Stimulated activated CD4-positive, alpha-beta T cell treated with anti-CD3 and anti-CD28 coated beads, Interleukin-12 subunit alpha, Interleukin-12 subunit beta, amount 100 ng/mL, for 24 hours (primary cell): ENCODE measurements at places on chromosomes 11 and 22.

DNA sequence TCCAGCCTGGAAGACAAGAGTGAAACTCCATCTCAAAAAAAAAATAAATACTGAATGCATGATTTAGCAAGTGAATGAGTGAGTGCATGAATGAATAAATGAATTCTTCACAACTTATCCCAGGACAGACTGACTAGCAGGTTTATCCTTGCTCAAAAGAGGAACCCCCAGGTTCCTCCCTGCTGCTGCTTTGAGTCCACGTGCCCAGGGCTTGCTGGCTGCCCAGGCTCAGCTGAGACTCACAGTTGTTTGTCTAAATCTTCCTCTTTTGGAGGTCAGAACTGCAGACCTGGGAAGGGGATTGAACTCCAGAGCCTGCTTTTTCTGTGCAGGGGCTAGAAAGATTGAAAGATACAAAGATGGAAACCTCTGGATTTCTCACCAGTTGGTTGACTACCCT, 117.4 kb upstream of the TMEM45B start:
- no peak for DNase-seq

DNA sequence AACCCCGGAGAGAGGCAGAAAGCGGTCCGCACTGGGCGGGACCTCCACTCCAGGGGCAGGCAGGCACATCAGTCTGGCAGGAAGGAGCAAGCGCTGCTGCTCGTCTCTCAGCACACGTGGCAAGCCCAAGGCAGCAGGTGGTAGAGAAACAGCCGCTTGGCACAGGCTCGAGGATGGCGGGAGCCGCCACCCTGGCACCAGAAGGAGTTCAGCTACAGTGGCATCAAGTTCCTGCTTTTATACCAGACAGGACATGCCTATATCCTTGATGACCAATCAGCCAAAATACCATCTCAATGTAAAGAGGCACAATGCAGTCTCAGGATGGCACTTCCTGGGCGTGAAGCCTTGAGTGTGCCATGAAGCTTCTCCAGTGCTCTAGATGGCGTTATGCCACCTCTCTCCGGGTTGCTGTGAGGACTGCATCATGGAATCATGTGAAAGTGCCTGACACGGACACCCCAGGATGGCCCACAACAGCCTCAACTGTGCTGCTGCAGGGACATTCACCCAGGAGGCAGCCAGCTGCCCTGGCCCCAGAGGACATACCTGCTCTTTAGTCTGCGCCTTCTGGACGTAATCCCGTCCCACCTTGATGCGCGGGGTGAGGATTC, 64.8 kb downstream of the APOL1 start:
- DNase-seq: no peak

- no peak for DNase-seq
Observed at GRCh38 chr11:10805741-10806140, 3.0 kb downstream of the EIF4G2 start.

GRCh38 chr11:67449116-67449844, 3.2 kb downstream of the GPR152 start:
- DNase-seq: no peak

- no peak for DNase-seq
Observed at GRCh38 chr11:82043316-82043715, 690.3 kb downstream of the FAM181B start.

- DNase-seq: no peak
Observed at GRCh38 chr22:46918197-46918596, 155.7 kb downstream of the TBC1D22A start.

DNA sequence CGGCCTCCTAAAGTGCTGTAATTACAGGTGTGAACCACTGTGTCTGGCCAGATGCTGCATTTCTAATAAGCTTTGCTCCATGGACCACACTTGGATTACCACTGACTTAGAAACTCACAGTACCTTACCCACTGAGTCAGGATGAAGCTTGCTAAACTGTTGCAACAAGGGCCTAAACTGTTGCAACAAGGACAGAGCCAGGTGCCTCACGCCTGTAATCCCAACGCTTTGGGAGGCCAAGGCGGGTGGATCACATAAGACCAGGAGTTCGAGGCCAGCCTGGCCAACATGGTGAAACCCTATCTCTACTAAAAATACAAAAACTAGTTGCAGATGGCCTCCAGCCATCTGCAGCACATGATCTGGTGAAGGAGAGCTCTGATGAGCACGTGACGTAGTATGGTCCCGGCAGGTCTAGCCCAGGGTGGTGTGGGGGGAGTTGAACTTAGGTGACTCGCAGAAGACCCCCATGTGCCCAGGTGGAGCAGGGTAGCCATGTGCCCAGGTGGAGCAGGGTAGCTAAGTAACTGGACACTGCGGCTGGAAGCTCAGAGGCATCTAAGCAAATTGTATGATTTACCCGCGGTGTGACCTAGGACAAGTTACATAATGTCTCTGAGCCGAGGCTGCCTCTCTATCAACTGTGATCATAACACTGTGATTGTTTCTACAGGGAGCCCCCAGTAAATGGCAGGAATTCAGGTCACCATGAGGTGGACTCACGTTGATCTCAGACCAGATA, 8.4 kb downstream of the SLC25A45 start:
- DNase-seq: no peak

GRCh38 chr22:22897947-22898346, 10.3 kb downstream of the IGLL5 start:
- no peak for DNase-seq

GRCh38 chr11:96295369-96295768, 47.6 kb downstream of the MAML2 start:
- no peak for DNase-seq

- no peak for DNase-seq
Observed at GRCh38 chr11:19455731-19456130, 215.0 kb upstream of the E2F8 start.

DNA sequence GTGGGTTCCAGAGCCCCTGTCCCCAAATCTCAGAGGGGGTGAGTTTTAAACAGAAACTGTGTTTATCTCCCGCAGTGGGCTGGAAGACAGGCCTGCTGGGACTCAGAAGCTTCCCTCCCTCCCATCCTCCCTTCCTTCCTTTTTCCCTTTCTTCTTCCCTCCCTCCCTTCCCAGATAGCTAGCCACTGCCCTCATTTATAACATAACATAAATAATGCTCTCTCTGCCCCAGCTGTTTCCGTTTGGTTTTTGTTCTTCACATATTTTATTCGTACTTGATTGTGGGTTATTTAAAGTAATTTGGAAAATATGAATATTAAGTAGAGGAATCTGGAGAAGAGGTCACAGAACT, 140.9 kb downstream of the TEAD1 start:
- DNase-seq: no peak

- no peak for DNase-seq
Observed at GRCh38 chr11:76800466-76801200, 17.5 kb downstream of the TSKU start.

DNA sequence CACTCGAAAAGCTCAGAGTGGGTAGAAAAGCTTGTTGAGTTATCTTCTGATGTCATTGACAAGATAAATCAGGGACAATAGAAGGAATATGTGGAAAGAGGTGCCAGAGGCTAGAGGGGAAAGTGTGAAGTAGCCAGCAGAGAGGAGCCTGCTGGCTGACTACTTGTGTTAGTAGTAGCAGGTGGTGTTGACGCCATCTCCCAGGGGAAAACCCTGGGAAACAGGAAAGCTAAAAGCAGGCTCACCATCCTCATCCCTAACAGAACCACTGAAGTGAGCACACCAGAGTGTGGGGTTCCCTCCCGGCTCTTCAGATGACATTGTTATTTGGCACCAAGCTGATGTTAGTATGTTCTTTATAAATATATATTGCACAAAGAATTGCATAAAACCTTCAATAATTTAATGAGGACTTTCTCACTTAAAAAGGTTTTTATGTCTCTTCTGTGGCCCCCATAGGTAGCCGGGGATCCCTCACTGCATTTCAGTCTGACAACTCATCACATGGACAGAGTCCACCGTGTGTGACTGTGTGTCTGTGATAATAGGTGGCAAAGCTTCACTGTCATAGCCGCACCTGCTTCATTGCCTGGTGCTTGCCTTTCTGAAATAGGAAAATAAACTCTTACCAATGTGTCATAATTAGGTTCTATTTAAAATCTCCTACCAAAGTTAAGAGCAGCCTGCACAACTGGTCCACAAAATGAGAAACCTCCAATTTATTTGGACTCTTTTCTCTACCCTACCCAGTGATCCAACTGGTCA, 63.2 kb upstream of the TOP3B start:
- DNase-seq: no peak

DNA sequence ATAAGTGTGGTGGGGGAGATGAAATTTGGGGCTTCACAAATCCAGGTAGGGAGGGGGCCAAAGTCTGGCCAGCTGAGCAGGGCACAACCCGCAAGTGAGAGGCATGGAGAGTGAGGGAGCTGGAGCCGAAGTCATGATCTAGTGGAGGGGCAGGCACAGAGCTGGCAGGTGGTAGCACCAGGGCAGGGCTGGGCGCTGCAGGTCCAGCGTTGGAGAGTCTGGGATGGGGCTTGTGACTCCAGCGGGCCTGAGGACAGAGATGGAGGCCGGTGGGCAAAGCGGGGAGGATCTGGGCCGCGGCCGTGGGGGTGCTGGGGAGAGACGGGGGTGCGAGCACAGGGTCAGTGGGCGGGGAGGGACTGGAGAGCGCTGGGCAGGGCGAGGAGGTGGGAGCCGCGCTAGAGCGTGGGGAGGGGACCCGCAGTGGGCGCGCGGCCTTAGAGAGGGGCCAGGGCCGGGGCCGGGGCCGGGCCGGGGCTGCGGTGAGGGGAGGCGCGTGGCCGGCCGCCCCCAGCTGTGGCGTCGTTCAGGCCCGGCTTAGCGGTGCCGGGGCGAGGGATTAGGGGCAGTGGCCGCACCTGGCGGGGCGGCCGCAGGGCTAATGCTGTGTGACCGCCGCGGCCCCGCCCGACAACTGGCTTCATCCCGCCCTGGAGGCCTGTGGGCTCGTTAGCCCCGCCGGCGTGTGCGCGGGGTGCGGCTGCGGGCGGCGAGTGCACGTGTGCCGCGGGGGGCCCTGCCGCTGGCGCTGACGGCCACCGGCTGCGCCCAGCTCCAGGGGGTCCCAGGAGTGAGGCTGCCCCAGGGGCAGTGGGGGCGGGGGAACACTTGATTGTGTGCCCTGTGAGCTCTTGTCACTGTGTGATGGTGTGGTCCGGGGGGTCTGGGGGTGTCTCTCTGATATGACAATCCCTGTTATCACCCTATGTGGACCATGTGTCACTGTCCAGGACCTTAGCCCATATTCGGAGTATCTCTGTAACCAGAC, 23.6 kb upstream of the MYOD1 start:
- no peak for DNase-seq

DNA sequence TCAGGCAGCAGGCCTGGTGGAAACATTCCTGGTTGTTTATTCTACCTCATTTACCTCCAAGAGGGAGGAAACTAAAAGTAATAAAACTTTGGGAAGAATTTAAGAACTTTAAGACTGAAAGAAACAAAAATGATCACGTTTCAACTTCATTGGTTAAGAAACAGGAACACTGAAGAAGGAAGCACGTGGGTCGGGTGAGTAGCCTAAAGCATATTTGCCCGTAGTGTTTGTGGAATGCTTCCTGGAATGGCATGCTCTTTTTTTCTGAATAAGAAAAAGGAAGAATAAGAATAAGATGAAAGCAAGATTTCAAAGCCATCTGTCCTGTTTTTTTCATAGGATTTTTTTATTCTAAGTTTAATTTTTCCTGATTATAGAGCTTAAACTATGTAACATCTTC, 83.1 kb downstream of the WNT11 start:
- DNase-seq: no peak

DNA sequence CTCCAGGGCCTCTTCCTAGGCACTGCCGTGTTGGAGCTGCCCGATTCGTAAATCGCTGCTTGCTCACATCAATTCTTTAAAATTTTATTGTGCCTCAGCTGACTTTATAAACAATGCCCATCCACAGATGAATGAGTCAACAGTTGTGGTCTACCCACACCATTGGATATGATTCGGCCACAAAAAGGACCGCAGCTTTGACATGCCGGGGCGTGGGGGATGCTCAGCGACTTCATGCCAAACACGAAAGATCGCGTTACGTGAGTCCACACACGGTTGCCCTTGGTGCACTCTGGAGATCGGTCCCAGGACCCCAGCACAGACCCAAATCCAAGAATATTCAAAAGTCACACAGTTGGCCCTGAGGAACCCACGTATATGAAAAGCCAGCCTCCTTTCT, 195.7 kb downstream of the CTTN start:
- no peak for DNase-seq

DNA sequence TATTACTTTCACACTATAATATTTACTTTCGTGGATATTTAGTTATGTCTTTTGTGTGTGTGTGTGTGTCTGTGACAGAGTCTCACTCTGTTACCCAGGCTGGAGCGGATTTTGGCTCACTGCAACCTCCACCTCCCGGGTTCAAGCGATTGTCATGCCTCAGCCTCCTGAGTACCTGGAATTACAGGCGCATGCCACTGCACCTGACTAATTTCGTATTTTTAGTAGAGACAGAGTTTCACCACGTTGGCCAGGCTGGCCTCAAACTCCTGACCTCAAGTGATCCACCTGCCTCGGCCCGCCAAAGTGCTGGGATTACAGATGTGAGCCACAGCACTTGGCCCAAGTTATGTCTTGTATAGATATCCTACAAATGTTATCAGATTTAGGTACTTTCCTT, 9.9 kb downstream of the PISD start:
- no peak for DNase-seq

- no peak for DNase-seq
Observed at GRCh38 chr11:132587716-132588115, 944.6 kb downstream of the OPCML start.

DNA sequence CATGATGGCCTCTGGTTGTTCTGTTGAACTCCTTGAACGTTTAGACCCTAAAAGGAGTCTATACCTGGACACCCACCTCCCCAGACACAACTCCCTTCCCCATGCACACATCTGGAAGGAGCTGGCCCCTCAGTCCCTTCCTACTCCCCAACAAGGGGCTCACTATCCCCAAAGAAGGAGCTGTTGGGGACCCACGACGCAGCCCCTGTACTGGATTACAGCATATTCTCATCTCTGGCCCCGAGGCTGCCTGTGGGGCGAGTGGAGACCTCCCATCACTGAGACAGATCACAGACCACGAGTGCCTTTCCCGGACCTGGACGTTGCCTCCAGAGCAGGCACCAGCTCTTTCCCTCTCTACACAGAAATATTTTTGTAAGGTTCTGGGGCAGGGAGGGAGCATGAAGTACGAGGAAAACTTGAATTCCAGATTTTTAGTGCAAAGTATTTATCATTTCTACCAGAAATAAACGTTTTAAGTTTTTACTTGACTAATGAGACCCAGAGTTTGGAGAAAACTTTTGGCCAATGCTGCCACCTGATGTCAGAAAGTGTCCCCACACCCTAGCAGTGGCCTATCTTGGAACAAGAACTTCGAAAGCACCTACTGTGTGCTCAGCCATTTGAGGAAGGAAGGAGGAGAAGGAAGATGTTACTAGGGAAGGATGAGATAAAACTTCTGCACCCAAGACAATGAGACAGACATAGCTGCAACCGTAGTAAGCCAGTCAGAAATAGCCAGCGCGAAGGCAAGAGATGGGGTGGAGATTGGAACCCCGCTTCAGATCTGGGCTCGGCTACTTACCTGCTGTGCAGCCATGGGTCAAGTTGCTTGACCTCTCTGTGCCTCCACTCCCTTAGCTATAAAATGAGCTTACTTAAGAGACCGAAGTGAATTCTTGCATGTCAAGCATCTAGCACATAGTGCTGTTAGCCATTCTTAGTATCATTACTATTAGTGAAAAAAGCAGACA, 10.2 kb upstream of the POU2F3 start:
- DNase-seq: no peak
